ENCODE measurements at places on chromosomes 1 and 21.

DNA sequence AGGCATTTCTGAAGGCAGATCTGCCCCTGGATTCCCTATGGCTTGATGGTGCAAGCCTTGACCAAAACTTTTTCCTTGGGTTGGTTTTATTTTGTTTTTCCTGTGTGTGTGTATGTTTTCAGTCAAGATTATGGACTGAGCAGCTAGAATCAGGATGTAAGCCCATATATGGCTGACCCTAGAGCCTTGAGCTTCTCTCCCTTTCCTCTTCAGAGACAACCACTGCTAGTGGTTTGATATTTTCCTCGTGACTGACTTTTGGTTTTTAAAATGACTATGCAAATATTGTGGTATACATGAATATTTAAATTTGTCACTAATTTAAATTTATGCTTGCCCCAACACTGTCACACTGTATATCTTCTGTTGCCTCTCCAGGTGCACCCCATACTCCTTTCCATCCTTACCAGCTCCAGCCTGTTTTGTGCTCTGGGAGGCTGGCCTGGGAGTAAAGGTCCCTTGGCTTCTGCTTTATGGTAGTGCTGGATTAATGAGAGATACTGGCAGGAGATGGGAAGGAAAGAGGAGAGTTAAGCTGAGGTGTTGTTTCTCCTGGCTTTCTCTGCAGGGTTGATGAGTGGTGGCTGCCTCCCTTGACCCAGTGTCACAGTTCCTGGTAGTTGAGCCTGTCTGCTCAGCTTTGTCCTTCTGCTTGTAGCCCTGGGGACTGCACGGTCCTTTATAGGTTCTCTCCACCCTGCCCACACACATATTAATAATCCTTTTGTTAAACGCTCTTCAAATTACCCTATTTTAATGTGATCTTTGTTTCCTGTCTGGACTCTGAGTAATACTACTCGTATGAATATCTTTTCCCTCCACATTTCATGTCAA is 44.4 kb downstream of the RWDD3 start:
- DNase-seq: no peak

GRCh38 chr1:247172996-247173395 is 1.2 kb upstream of the ZNF124 start:
- no peak for DNase-seq

DNA sequence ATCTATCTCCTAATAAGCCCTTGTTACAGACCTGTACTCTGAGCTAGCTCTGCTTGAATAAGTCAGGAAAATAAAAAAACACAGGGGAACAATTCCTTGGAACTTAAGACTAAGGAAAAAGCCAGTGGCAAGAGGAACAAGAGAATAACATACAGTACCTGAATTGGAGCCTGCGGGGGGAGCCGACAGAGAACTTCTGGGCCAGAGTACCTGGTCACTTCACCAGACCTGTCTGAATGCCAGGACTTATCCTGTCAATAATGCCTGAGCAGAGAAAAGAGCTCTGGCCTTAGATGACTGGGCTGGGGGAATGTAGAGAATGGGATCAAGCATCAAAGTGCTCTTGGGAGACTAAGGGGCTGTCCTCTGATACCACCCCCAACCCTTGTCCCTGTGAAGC is 15.1 kb downstream of the PEA15 start:
- no peak for DNase-seq

- peak; percentile 86 for DNase-seq
Observed at GRCh38 chr1:17128361-17128760, 9.1 kb upstream of the PADI2 start.

DNA sequence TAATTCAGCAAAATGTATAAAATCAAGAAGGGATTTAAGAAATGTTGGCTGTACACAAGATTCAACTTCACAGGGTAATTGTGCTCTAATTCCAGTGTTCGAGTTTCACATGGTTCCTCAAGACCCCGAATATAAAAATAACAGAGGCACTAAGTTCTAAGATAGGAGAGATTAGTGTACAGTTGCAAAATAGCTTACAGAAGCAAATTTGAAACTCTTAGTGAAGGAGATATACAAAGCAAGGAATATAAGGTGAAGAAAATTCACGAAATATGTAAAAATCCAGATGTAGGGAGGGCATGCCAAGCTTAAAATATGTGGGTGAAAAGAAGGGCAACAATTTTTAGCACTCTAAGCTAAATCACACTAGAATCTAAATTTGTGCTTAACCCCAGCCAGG is 29.4 kb downstream of the TOR1AIP2 start:
- no peak for DNase-seq

GRCh38 chr1:94746635-94747525 is 73.3 kb upstream of the SLC44A3 start:
- no peak for DNase-seq

- DNase-seq: no peak
Observed at GRCh38 chr1:19710825-19711611, 46.3 kb downstream of the HTR6 start.

All from fibroblast of skin of left quadriceps (primary cell).